Stimulated activated CD8-positive, alpha-beta memory T cell treated with anti-CD3 and anti-CD28 coated beads, Interleukin-2, amount 100 ng/mL, for 1 hour (primary cell): ENCODE measurements at places on chromosomes 12 and 14.

- DNase-seq: no peak
These were observed 48.7 kb downstream of the DLK1 start for GRCh38 chr14:100775351-100775830.

- DNase-seq: no peak
These were observed 29.2 kb downstream of the GPR135 start for GRCh38 chr14:59435987-59436386.

GRCh38 chr12:74415633-74416032 is 122.0 kb upstream of the ATXN7L3B start:
- DNase-seq: no peak

GRCh38 chr12:2653461-2653965 is 141.3 kb upstream of the FKBP4 start:
- DNase-seq: no peak

DNA sequence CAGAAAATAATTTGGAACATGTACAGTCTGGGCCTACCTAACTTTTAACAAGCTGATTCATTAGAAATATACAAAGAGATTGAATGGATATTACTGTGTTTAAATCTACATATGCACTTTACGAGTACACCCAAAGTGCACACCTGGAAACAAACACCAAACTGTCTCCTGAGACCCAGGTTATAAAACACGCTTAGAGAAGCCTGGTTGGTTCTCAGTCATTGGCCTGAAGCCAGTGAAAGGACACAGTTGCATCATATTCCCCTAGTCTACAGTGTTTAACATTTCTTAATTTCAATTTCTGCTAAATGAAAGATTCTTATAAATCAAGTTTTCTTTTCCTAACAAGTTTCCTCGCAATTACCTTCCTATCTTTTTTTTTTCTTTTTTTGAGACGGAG is 209.5 kb downstream of the FBXL14 start:
- no peak for DNase-seq

GRCh38 chr14:104339361-104339760 is 201.0 kb downstream of the KIF26A start:
- no peak for DNase-seq

GRCh38 chr12:48029491-48030172 is 25.4 kb upstream of the COL2A1 start:
- DNase-seq: no peak

DNA sequence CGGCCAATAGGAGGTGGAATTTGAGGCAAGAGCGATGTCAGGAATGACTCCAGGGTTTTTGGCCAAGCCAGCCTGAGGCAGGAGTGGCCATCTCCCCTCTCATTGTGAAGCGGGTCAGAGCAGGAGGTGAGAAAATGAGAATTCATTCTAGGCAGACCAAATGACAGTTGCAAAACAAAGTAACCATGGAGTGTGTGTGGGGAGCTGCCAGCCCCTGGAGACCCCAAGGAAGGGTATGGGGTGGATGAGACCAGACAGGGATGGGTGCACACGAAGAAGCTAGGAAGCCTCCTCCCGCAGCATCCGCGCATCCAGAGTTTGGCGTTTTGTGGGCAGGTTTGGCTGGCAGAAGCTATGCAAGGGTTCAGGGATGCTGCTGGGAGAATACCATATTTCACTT is 38.8 kb downstream of the FZD10 start:
- DNase-seq: no peak

DNA sequence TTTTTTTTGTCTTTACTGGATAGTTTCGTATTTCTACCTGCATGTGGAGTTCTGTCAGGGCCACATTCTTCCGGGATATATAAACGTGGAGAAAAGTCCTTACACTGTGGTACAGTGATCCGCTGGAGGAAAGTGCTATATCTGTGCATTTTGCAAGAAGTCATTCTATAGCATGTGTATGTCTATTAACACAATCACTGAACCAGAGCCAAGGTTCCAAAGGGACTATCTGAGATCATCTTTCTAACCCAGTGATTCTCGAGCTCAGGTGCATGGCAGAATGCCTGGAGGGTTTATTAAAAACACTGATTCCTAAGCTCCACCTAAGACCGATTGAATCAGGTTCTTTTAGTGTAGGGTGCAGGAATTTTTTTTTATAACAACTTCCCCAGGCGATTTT is 354.0 kb downstream of the NRXN3 start:
- DNase-seq: no peak

- no peak for DNase-seq
These were observed 25.7 kb downstream of the TRAF3 start for GRCh38 chr14:102802834-102803523.

GRCh38 chr12:113779774-113780173 is 186.4 kb downstream of the RBM19 start:
- DNase-seq: no peak

DNA sequence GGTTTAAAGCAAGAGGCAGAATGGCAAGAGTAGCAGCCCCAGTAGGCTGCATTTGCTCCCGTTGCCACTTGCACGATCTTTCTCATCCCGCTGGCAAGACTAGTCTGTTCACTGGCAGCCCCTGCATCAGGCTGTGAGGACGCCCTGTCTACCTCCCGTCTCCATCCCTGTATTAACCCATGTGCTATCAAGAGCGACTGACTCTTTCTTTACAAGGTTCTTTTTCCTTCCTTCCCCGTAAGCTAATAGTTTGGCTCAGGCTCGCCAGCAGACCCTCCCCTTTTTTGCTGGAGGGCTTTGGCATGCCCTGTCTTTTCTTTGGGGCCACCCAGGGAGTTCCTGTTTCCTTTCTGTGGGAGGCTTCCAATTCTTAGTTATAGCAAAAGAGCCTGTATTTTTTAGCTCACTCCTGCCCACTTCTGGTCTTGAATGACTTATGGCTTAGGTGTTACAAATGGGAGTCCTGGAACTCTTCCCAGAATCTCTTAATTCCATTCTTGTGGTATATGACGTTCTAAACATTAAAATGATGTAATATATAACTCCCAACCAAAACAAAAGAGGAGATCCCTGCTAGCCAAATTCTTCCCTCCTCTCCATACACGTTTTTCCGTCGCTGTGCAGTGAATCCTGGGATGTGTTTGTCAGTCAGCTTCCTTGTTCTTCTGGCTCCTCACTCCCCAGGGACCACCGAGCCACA is 149.0 kb downstream of the PRKCH start:
- DNase-seq: no peak

DNA sequence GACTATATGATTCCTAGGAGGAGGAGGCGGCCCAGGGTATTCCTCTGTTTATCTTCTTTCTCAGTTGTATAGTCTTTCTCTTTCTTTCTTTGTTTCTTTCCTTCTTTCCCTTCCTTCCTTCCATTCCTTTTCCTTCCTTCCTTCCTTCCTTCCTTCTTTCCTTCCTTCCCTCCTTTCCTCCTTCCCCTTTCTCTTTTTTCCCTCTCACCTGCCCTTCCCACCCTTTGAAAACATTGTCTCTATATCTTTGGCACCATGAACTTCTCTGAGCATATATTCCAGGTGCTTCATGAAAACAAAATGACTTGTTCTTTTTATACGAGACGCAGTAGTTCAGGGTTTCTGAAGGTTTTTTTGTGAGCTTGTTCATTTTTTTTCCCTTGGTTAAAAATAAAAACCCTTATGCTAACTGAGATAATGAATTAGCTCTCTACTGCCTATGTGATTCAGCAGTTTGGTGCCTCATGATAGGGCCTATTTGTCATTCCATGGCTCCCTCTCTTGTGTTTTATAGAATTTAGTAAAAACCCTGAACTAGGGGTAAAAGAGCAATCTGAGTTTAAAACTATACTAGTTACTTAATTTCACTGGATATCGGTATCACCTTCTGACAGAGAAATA is 3.2 kb upstream of the TESPA1 start:
- no peak for DNase-seq

GRCh38 chr12:18805516-18806248 is 67.8 kb downstream of the CAPZA3 start:
- no peak for DNase-seq

- no peak for DNase-seq
These were observed 23.1 kb downstream of the ADCY6 start for GRCh38 chr12:48765753-48766162.

- DNase-seq: no peak
These were observed 256.7 kb downstream of the SUDS3 start for GRCh38 chr12:118633071-118633470.

GRCh38 chr12:52070185-52070925 is 577 bp downstream of the ATG101 start:
- no peak for DNase-seq
